ENCODE measurements at places on chromosomes 3 and 15. TPM values are rescaled to one million over a fixed set of nuclear protein-coding genes. Genes with fewer than 3 reads are reported as not detected.

GRCh38 chr3:122989856-122990575 lies 37.5 kb downstream of the SEMA5B start:
- H3K4me1 ChIP-seq = no peaks in the 10 kb centered on the region
- H3K27ac ChIP-seq = no peak overlapping the region
- no peaks in the 10 kb centered on the region for H3K36me3 ChIP-seq
- peaks cover 80% of the 10 kb centered on the region for H3K27me3 ChIP-seq

GRCh38 chr15:57883701-57884100 lies 177.2 kb downstream of the POLR2M start:
- no peaks in the 10 kb centered on the region for H3K36me3 ChIP-seq
- peaks cover 4% of the 10 kb centered on the region for H3K27me3 ChIP-seq
- no peak overlapping the region for H3K4me3 ChIP-seq

The RBP2 gene
- not detected for polyA plus RNA-seq

DNA sequence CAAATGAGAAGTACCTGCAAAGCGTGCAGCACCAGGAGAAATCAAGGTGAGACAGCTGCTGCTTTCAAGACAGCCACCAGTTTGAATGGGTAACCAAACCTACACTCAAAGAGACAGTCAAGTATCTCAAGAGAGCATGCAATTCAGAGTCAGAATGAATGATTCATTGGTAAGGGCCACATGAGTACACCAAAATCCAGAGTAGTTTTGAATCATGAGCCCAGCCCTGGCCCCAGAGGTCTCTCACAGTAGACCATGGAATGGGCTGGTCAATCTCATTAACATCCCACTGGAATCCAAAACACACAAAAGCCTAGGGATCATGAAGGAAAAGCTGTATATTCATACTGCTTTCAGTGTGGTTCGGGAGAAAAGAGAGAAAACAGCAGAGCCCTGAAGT lies 242.8 kb downstream of the TBL1XR1 start:
- H3K4me1 ChIP-seq = peaks cover 22% of the 10 kb centered on the region
- H3K27ac ChIP-seq = no peak overlapping the region
- no peak for DNase-seq
- no peaks in the 10 kb centered on the region for H3K27me3 ChIP-seq

The PEX11A gene
- polyA plus RNA-seq = 6.0 TPM

- no peaks in the 10 kb centered on the region for H3K4me1 ChIP-seq
- no peak overlapping the region for H3K4me3 ChIP-seq
These were observed 76.1 kb upstream of the PLSCR4 start for GRCh38 chr3:146326875-146327543.

GRCh38 chr3:194766845-194767244 lies 81.2 kb downstream of the FAM43A start:
- H3K27ac ChIP-seq = no peak overlapping the region
- no peaks in the 10 kb centered on the region for H3K36me3 ChIP-seq
- no peak overlapping the region for H3K4me3 ChIP-seq

DNA sequence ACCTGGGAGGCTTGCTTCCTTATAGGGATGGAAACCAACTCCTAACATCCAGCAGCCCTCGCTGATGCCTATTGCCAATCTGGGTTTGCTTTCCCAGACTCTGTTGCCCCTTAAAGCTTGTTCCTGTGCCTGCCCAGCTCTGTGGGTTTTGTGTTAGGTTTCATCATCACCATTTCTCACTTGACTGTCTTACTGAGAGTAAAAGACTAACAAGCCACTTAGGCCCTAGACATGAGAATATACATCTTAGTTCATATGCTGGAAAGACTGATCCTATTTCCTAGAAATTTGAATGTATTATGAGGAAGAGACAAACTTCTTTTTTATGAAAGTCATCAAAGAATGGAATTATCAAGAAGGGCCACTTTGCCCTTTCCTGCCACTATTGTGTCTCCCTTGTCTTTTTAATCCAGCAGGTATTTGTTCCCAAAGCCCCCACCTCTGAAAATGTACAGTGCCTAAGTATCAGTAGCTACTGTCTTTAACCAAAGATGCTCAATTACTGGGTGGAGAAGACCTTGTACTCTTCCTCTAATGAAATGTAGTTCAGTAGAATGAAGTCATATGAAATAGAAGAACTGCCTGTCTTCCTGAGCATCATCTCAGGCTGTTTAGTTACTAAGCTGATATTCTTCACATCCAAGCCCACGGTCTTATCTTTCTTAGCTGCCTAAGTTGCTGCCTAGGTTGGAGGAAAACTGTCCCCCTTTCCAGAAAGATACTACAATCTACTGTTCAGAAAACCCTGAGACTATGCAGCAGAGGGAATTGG lies 59.8 kb upstream of the ZPLD1 start:
- H3K4me1 ChIP-seq = peaks cover 18% of the 10 kb centered on the region
- no peaks in the 10 kb centered on the region for H3K27me3 ChIP-seq
- H3K36me3 ChIP-seq = no peaks in the 10 kb centered on the region
- no peak for DNase-seq
- H3K27ac ChIP-seq = no peak overlapping the region
- H3K4me3 ChIP-seq = no peak overlapping the region

DNA sequence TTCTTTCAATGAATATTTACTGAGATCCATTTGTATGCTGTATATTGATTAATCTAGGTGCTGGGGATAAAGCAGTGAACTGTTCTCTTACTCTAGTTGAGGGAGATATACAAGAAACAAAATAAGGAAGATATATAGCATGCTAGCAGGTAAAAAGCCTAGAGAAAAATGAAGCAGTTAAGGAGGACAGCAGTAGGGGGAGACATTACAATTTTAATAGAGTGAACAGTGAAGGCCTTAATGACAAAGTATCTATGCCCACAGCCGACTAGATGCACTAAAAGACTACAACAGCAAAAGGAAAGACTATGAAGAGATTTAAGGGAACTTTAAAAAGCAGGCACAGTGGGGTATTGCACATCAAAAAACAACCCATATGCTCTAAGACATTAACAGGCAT lies 81.4 kb downstream of the XRN1 start:
- no peak overlapping the region for H3K27ac ChIP-seq
- DNase-seq = no peak
- no peaks in the 10 kb centered on the region for H3K27me3 ChIP-seq
- H3K4me1 ChIP-seq = no peaks in the 10 kb centered on the region

DNA sequence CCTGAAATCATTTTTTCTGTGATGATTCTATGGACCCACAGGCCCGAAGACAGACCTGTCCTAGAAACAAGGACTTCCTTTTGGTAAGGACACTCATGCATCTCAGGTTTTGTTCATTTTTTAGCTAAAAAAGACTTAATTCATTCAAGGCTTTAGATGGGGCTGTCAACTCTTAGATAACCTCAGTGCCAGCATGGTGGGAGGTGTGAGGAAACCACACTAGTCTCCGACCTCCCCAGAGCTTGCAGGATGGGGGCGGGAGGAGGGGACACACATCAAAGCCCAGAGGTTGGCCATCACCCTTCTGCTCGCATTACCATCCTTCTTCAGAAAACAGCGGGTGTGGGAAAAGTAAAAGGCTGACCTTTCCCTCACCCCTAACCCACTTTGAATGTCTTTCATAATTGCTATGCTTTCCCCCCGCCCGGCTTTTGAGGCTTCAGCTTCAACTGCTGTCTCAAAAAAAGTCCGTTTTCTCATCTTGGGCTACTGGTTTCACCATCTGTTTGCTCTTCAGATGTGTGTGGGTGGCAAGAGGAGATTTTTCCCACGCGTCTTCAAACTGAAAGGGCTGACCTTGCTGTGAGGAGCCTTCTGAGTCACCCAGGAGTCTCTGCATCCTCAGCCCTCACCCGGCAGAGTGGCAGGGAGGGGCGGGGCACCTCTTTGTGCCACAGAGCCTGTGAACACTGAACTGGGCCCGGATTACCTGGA lies 27.6 kb upstream of the CXCR6 start:
- DNase-seq = no peak
- H3K27me3 ChIP-seq = peaks cover 6% of the 10 kb centered on the region
- H3K36me3 ChIP-seq = no peaks in the 10 kb centered on the region
- H3K4me1 ChIP-seq = no peaks in the 10 kb centered on the region

- H3K27me3 ChIP-seq = no peaks in the 10 kb centered on the region
- no peaks in the 10 kb centered on the region for H3K36me3 ChIP-seq
- H3K27ac ChIP-seq = no peak overlapping the region
- no peak overlapping the region for H3K4me3 ChIP-seq
These were observed 8.8 kb upstream of the EXOG start for GRCh38 chr3:38487323-38487722.

The RUBCN gene
- 8.1 TPM for polyA plus RNA-seq

The TGM4 gene
- polyA plus RNA-seq = 1.3 TPM

GRCh38 chr3:65641045-65641444 lies 397.7 kb downstream of the MAGI1 start:
- H3K4me1 ChIP-seq = no peaks in the 10 kb centered on the region
- no peak overlapping the region for H3K27ac ChIP-seq
- no peak overlapping the region for H3K4me3 ChIP-seq
- no peak for DNase-seq
- no peaks in the 10 kb centered on the region for H3K36me3 ChIP-seq

DNA sequence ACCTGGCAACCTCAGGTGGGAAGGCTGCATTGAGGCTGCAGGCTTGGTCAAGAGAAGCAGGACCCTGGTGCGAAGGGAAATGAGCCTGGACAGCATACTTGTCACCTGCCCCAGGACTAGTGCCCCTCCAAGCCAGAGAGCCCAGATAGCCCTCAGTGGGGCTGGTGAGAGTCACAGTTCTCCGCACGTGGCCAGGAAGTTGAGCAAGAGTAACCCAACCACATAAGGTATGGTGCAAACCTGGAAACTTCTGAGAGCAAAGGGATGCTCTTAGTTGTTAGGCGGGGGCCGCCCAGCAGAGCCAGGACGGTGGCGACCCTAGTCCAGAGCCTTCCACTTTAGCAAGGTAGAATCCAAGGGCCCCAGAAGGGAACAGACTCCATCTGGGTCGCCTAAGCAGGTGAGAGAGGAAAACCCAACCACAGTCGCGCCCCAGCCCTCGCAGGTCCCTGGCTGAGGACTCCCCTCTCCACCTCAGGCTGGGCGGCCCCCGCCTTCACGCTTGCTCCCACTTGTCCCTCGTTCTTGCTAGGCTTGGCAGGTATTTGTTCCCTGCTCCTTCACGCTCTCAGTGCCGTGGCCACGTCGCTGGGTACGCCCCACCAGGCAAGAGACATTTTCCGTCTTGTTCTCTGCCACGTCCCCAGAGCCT lies 1.1 kb upstream of the VPS18 start:
- no peak overlapping the region for H3K27ac ChIP-seq
- H3K4me3 ChIP-seq = no peak overlapping the region
- peaks cover 15% of the 10 kb centered on the region for H3K4me1 ChIP-seq
- H3K27me3 ChIP-seq = no peaks in the 10 kb centered on the region
- H3K36me3 ChIP-seq = no peaks in the 10 kb centered on the region

DNA sequence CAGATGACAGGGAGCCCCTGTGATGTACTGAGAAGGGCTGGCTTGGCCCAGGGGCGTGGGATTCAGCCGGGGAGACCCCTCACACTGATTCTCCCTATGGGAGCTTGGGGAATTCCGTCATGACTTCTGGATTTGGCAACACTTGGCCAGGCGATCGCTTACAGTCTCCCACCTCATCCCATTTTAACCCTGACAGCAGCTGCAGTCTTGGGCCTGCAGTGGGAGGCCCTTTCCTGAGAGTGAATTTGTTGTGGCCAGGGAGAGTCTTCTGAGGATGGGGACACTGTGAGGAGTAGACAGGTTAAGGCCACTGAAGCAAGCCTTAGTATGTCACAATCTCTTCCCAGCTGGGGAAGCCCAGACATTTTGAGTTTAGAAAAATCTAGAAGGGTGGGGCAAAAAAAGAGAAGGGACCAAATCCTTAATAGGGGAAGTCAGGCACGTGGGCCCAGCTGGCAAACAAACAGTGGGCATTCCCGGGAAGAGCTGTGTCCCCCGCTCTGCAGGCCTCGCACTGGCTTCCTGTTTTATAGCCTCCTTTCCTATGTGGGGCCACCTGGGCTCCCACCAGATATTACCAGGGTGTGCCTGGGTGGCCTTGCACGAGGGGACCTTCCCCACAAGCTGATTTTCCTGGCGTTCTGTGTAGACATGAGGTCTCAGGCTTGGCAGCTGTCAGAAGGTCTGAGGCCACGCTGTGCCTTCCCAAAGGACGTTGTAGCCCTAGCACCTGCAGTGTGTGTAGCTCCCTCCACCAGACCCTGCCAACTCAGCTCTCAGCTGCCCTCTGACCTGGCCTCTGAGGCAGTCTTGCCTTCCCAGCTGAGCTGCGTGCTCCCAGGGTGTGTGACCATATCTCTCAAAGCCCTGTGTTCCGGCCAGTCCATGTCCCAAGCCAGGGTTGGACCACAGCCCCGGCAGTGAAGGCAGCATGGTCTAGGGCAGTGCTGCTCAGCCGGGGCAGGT lies 64.5 kb downstream of the FEM1B start:
- DNase-seq = no peak
- H3K36me3 ChIP-seq = no peaks in the 10 kb centered on the region
- H3K4me1 ChIP-seq = peaks cover 25% of the 10 kb centered on the region
- H3K4me3 ChIP-seq = no peak overlapping the region
- peaks cover 2% of the 10 kb centered on the region for H3K27me3 ChIP-seq

The KIF7 gene
- polyA plus RNA-seq = 0.75 TPM

DNA sequence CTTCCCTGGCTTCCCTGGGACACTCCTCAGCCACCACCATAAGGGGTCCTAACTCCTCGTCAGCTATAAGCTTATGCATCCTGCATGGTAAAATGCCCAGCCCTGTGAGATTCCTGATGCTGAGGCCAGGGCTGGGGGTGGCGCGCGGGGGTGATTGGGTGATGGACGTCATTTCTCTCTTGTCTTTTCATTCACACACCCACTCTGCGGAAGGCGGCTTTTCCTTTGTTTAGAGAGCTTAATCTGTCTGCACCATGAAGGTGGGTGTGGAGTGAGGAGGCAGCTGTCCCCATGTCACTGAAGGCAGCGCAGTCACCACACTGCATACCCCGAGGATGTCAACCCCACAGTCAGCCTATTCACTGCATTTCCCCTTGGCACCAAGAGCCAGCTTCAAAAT lies 110.0 kb upstream of the NSMCE3 start:
- H3K27me3 ChIP-seq = no peaks in the 10 kb centered on the region
- DNase-seq = no peak
- no peak overlapping the region for H3K4me3 ChIP-seq
- H3K36me3 ChIP-seq = no peaks in the 10 kb centered on the region
- H3K4me1 ChIP-seq = no peaks in the 10 kb centered on the region
- no peak overlapping the region for H3K27ac ChIP-seq

GRCh38 chr15:33500432-33501195 lies 189.8 kb downstream of the RYR3 start:
- H3K36me3 ChIP-seq = no peaks in the 10 kb centered on the region
- no peak overlapping the region for H3K27ac ChIP-seq
- H3K27me3 ChIP-seq = peaks cover 7% of the 10 kb centered on the region
- no peak for DNase-seq

- H3K36me3 ChIP-seq = no peaks in the 10 kb centered on the region
- no peaks in the 10 kb centered on the region for H3K27me3 ChIP-seq
- H3K4me3 ChIP-seq = no peak overlapping the region
- H3K4me1 ChIP-seq = no peaks in the 10 kb centered on the region
- H3K27ac ChIP-seq = no peak overlapping the region
These were observed 70.4 kb upstream of the C15orf39 start for GRCh38 chr15:75131269-75131643.

GRCh38 chr3:170387950-170388349 lies 30.4 kb downstream of the SKIL start:
- no peaks in the 10 kb centered on the region for H3K4me1 ChIP-seq
- no peak overlapping the region for H3K4me3 ChIP-seq
- H3K27ac ChIP-seq = no peak overlapping the region
- H3K36me3 ChIP-seq = peaks cover 4% of the 10 kb centered on the region

The OXTR gene
- 0.19 TPM for polyA plus RNA-seq

GRCh38 chr3:43001094-43001553 lies 22.0 kb downstream of the GASK1A start:
- DNase-seq = no peak
- peaks cover 6% of the 10 kb centered on the region for H3K4me1 ChIP-seq
- no peak overlapping the region for H3K27ac ChIP-seq
- H3K36me3 ChIP-seq = no peaks in the 10 kb centered on the region
